Stimulated activated CD4-positive, alpha-beta T cell treated with anti-CD3 and anti-CD28 coated beads, Interleukin-1b, Interleukin-23, amount 100 ng/mL, for 48 hours (primary cell): ENCODE measurements at places on chromosomes 12 and 14.

- DNase-seq: no peak
These were observed 51.2 kb upstream of the CERS5 start for GRCh38 chr12:50218386-50218785.

DNA sequence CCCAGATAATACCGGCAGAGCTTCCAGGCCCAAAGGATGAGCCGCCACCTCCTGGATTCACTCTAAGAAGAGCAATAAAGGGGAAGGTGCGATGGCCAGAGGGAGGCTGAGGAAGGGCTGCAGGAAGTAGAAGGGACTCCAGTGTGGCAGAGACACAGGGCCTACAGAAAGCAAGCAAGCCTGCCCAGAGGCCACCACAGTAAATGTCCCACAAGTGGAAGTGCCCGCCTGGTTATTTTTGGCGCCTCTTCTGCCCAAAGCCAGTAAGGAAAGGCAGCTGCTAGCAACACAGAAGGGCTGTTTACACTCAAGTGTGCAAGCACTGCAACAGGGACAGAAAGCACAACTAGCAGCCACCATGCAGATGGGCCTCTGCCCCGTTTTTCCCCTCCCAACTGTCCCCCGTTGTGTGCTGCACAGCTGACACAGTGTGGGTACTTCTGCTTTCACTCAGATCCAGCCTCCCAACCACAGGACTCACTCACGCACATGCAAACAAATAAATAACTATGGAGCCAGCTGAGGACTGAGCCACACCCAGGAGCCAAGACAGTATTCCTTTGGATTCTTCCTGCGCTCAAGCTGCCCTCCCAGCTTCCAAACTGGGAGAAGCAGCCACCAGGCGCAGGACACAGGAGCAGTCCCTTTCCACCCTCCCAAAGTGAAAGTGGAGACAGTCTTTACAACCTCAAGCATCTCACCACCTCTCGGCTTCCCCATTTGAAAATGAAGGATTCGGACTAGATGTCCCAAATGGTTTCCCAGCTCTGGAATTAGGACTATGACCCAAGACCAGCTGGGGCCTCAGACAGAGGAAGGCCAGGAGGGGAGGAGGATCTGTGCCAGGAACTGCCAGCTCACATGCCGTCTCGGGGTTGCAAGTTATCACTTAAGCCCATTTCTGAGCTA, 40.0 kb upstream of the PNMA1 start:
- DNase-seq: peak; percentile 72

DNA sequence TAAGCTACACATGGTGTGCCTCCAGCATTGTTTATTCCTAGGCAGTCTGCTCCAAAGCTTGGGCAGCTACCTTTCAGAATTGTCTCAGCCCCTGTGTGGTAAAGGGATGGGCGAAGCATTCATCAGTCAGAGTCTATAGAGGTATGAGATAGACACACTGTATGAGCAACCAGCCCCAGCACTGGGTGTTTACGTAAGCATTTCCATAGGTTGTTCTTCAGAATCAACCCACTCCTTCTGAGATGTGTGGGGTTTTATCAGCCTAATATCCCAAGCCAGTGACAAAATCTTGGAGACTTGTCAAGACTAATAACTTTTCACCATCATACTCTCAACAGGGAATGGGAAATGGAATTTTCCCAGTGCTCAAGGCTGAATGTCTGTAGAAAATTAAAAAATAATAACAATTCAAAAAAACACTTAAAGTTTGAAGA, 98.2 kb downstream of the BTG1 start:
- peak; percentile 42 for DNase-seq

GRCh38 chr12:2034633-2035430, 18.0 kb upstream of the CACNA1C start:
- DNase-seq: peak; percentile 82

DNA sequence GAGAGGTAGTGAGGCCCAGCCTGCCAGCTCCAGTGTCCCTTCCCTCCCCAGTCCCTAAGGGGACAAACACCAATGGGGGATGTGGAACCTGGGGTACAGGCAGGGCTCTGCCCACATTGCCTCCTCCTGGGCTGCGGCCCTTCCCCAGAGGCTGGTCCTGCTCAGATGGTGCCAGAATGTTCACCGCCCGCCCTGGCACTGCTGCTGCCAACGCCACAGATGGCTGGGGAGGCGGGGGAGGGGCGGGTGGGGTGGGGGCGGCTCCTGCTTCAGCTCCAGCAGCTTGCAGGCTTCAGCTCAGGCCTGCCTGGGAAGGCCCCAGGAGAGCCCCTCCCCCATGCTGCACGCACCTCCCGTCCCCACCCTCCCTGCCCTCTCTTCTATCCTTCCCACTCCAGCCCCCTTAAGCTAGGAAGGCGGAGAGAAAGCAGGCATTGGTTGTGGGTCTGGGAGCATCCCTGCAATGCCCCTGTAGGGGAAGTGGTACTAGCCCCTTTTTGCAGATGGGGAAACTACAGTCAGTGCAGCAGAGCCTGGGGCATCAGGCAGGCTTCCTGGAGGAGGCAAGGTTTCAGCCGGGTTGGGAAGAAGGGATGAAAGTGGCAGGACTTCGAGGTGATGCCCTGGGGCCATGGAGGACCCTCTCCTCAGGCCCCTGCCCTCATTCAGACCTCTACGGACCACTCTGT, 2.0 kb upstream of the BEGAIN start:
- DNase-seq: no peak

DNA sequence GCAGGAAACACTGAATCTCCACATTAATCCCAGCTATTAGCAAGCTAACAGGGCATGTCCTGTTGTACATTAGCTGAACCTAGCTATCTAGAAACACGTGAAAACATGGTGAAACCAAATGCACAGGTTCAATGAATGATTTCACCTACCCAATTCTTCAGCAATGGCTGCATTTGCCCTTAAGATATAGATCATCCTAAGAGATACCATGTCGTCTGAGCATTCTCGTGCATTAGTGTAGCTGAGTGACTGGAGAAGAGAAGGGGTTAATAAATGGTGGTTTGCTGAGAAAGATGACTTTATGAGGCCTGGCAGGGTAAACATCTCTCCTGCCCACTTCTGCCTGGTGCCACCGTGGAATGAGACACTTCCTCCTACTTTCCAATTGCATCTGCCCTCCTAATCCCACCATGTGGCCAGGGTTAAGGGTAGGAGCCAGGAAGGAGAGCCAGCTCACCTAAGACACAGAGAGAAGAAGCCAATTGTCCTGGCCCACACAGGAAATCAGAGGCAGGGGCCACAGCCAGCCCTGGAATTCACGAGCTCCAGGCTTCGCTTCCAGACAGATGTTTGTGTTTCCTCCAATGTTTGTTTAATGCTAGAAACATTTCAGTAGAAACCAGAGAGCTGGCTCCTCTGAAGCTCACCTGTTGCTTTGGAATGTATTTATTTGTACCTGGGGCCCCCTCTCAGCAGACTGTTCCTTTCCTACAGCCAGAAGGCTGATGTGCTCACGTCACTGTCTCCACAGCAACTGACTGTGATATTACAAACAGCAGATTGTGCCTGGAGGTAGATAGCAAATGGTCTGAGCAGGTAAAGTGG, 126.0 kb upstream of the PARP11 start:
- DNase-seq: no peak

GRCh38 chr14:21902561-21903181, 229.1 kb upstream of the OR4E1 start:
- no peak for DNase-seq

GRCh38 chr12:99260456-99260996, 387.0 kb upstream of the GARIN6 start:
- no peak for DNase-seq

DNA sequence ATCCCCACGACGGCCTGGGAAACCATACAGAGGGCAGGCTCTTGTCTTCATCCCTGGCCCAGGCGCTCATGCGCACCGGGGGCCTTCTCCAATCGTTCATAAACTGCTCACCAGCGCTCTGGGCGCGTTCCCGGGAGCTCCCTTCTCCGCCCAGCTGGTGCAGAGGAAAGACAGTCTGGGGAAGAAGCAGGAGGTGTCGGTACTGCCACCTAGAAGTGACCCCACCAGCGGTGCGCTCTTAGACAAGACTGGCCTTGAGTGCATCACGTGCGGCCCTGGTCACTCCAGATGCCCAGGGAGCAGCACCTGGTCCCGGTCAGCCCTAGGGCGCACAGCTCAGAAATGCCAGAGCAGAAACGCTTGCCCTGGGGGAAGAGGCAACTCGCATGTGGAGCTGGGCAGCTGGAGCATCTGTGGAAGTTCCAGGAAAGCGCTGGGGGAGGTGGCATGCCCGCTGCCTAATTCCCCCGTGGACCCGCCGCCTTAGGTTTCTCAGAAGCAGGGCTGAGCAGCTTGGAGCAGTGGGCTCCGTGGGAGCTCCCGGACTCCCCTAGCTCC, 2.5 kb downstream of the GSC start:
- DNase-seq: no peak

GRCh38 chr12:62779488-62779887, 155.5 kb downstream of the PPM1H start:
- DNase-seq: no peak

- no peak for DNase-seq
These were observed 113.2 kb downstream of the CAND1 start for GRCh38 chr12:67382241-67382871.

- DNase-seq: no peak
These were observed 1.5 kb downstream of the VPS37B start for GRCh38 chr12:122894193-122895121.

DNA sequence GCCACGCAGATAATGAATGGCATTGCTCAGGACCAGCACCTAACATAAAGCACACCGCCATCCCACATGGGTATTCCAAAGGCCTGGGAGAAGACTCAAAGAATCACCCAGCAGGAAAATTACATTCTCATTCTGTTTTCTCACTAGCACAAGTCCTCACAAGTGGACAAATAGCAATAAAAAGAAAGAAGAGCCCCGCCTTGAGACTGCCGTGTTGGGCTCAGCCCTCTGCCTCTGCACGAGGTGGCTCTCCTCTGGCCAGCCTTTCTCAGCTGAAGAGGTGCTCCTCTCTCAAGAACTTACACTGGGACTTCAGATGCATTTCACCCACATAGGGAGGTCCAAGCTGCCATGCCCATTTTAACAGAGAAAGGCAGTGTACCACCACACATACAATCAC, 207.5 kb downstream of the SPTSSA start:
- no peak for DNase-seq
